ENCODE measurements at places on chromosomes 13 and 19. TPM values are rescaled to one million over a fixed set of nuclear protein-coding genes. Genes with fewer than 3 reads are reported as not detected.

- no peak for DNase-seq
Observed at GRCh38 chr19:7722231-7722651, 9.7 kb downstream of the CLEC4G start.

The CCDC106 gene
- total RNA-seq: 2.6 TPM

DNA sequence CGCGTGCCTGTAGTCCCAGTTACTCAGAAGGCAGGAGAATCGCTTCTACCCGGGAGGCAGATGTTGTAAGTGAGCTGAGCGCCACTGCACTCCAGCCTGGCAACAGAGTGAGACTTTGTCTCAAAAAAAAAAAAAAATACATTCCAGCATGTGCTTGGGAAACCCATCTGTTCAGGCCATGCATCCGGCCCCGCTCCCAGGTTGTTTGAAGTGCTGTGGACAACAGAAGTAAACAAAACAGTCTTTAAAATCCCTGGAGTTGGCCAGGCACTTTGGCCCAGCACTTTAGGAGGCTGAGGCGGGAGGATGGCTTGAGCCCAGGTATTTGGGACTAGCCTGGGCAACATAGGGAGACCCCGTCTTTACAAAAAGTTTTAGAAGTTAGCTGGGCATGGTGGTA, 3.2 kb upstream of the PTPRS start:
- DNase-seq: no peak

DNA sequence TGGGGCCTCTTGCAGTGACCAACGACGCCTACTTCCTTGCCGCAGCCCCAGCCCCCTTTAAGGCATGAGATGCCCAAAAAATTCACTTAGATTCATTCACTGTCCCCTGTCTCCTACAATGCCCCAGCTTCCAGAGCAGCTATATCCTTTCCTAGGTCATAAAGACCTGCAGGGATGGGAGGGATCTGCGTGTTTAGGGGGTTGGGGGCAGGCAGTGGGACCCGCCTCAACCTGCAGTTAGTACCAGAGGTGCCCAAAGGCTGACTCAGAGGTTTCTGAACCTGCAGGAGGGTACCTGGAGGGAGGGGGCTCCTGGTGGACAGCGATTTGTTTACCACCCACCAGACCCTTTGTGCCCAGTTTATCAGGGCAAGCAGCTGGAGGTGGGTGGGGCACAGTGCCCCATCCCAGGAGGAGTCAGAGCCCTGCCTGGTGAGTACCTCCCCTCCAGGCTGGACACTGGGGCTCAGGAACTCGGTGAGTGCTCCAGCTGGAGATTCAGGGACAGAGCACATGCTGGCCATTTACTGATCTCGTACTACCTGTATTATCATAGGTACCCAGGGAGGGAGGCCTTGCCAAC, 10.1 kb downstream of the RPS28 start:
- DNase-seq: no peak

The FFAR2 gene
- not detected for total RNA-seq

The SYNE4 gene
- total RNA-seq: 0.29 TPM
